Neural progenitor cell (in vitro differentiated cells): ENCODE measurements at places on chromosomes 5 and 9.
A peak's percentile ranks its signal among the peaks of the same experiment; 100 is the strongest.

DNA sequence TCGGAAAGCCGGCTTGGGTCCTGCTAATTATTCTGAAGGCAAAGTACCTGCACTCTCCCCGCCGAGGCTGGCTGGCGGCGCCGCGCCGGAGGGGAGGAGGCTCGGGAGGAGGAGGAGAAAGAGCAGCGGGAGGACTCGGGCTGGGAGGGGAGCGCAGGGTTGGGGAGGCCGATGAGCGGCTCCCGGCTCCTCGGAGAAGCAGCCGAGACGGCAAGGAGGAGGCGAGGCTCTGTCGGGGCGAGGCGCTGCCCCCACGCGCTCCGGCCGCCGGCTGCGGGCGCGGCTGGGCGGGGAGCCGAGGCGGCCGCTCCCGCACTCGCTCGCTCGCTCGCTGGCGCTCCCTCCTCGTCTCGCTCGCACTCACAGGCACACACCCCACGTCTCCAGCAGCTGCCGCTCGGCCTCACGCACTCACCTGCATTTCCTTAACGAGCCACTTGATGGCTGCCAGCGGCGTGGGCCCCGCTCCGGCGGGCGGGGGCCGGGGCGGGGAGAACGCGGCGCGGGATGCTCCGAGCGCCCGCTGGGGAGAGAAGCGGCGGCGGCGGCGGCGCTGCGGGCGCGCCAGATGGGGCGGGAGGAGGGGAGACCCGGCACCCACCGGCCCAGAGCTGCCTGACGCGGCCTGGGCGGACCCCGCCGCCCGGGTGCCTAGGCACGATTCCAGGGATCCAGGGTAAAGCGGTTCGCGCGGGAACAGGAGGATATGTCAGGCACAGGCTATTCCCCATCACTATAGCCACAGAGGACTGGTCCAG is at the start of gene PTPRD:
Gene PTPRD (minus strand): TSS at position 362 of the 758 bp plus-strand sequence.
- DNase-seq: peak; percentile 89

DNA sequence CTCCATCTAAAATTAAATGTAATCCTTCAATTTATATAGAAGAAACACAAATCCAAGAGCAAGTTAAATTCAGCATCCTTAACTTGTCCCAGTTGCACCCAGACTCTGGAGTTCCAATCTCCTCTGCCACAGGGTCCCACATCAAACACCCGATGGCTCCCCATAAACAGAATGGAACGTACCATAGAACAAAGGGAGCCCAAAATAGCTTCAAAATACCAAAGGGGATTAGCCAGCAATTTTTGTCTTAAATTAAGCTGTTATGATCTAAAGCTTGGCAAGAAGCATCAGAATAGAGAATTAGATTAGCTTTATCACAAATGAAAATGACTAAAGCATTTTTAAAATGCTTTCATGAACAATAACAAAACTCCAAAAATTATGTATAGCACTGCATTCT is 112.8 kb downstream of the FANCC start:
- peak; percentile 25 for DNase-seq

GRCh38 chr9:90848866-90849265 is 47.2 kb downstream of the SYK start:
- DNase-seq: no peak

GRCh38 chr9:137505421-137506140 is 44.6 kb downstream of the PNPLA7 start:
- no peak for DNase-seq

DNA sequence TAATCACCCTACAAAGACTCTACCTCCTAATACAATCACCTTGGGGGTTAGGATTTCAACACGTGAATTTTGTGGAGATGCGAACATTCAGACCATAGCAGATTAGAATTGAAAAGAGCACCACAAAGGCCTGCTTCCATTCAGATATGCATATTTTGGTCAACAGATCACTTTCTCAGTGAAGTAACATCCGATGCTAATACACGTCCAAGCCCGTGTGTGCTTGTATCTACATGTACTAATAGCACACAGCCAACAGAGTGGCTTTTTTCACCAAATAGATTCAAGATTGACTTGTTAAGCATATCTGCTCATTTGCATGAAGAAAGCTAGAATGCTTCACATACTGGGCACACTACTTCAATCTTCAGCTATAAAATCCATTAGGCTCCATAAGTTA is 35.6 kb upstream of the SSBP2 start:
- DNase-seq: no peak

GRCh38 chr9:84296146-84296843 is 44.3 kb downstream of the SLC28A3 start:
- no peak for DNase-seq

DNA sequence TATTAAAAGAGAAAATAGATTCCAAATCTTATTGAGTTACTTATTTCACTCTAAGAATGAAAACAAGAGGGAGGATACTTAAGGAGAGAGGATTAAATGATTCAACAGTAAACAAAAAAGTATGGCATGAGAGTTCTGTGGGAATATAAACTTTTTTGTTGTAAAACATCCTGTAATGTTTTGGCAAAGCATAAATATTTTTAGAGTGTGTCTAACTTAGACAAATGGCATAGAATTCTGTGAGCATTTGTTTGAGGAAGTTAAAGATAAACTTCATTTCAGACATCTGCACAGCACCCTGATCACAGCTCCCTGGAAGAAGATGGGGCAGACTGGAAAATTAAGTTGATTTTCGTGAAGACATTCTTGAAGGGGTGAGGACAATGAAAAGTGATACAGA is 246.8 kb upstream of the HAPLN1 start:
- no peak for DNase-seq

DNA sequence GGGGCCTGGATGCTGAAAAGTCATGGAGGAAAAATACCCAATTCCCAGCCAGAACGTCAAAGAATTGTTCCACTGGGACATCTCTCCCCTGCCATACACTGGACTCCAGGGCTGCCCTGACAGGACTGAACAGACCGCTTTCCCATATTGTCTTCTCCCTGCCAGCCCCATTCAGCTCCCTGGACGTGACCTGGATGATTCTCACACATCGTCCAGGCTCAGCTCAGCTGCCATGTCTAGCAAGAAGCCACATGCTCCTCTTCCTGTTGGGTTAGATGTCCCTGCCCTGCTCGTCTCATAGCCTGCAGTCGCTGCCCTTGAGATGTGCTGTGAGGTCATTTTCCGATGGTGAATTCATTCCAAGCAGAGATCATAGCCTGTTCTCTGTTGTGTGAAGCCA is 37.4 kb downstream of the FOXI1 start:
- DNase-seq: no peak

DNA sequence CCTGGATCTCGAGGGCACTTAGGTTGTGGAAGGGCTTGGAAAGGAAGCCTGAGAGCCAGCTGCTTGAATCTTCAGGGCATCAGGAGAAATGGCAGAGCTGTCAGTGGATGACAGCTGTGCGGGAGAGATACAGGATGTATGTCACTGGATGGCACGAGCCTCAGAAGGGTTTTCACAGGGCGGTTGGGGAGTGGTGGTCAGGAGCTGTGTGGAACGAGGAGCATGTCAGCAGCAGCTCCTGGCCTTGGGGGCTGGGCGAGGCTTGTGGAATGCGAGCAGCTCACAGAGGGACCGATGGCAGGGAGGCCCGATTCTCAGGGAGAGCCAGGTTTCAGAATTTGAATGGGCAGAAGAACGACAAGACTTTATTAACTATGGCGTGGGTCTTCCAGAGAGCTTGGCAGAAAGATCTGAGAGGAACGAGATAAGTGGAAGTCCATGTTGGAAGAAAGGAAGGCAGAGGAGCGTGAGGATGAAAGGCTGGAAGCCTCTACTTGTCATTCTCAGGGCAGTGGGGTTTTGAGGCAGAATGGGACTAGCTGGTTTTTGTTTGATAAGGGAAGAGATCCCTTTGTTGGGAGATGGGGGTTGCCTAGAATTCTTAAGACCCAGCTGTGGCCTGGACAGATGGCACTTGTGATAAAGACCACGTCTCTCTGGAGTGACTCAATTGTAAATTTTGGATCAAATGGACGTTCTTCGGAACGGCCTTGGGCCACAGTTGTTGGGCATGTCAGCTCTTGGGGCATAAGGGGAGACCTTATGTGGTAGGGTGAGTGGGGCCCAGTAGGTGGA is 60.3 kb downstream of the SNX30 start:
- peak; percentile 9 for DNase-seq
